ENCODE measurements at places on chromosomes 6 and 20.

- DNase-seq, result no peak
Measured at GRCh38 chr20:3158968-3159431, 665 bp downstream of the FASTKD5 start.

GRCh38 chr6:82243884-82244283 is 3.7 kb downstream of the IBTK start:
- no peak for DNase-seq

DNA sequence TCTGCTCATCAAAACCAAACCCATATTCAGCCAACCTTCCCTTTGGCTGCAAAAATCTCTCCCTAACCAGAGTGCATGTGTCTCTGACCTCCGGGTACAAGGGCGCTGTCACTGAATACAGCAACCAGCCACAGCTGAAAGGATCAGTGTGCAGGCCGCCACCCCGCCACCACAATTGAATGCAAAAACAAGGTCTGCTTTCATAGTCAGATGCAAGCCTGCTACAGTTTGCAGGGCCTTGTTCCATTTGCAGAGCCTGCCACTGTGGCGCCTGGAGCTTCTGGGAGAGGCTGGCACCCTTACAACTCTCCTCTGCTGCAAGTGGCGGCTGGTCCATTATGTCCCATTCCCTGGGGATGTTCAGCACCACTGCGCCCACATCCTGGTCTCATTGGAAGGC is 23.5 kb downstream of the MDGA1 start:
- no peak for DNase-seq

DNA sequence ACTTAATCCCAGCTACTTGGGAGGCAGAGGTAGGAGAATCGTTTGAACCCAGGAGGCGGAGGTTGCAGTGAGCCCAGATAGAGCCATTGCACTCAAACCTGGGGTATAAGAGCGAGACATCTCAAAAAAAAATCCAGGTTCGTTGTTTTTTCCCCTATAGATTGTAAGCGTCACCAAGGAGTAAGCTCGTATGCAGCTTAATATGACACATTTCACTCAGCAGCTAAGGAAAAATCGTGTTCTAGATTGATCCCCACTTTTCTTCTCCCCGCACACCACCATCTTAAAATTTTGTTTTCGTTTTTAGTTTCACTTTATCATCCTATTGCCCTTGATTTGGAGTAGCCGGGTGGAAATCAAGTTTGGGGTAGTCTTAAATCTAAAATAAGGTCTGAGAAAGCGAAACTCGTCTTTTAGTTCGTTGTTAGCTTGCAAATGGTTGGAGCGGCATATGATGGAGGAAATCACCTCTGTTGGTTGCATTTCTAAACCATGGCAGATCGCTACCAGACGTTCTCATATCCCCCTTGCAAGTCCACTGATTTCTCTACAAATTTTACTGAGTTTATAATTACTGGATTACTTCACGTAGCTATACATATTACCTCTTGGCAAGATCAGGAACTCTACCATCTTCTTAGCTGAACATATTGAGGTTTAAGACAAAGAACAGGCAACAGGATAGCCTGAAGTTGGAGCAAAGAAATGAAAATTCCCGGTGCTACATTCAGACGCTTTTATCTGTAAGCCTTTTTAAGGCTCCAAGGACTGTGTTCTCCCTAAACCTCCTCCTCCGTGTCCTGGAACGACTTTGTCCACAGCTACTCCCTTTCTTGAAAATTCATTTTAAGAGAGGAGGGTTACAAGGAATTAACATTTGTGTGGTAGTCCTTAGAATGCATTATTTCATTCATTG is 91.1 kb upstream of the BTN3A2 start:
- DNase-seq, result no peak

- no peak for DNase-seq
Measured at GRCh38 chr6:43600595-43600994, 24.6 kb downstream of the POLH start.

DNA sequence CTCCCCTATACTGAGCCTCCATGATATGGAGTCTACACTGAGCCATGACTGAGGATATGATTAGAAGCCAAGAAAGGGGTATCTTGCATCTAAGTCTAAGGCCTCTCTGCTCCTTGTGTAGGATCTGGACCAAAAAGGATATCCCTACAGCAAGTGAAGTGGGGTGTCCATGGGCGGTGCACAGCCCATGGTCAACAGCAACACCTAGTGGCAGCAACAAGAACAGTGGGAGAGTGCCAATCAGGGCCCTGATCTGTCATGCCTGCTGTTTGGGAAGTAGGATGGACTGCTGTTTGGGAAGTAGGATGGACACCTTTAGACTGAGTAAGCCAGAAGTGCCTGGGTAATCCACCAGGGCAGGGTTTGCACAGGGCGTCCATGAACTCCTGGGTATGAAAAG is 22.4 kb downstream of the PTGIS start:
- DNase-seq, result no peak

GRCh38 chr6:156912431-156912830 is 135.3 kb downstream of the ARID1B start:
- no peak for DNase-seq

GRCh38 chr6:708237-708598 is 15.3 kb upstream of the EXOC2 start:
- no peak for DNase-seq

- no peak for DNase-seq
Measured at GRCh38 chr6:11705069-11705468, 73.5 kb downstream of the ADTRP start.

DNA sequence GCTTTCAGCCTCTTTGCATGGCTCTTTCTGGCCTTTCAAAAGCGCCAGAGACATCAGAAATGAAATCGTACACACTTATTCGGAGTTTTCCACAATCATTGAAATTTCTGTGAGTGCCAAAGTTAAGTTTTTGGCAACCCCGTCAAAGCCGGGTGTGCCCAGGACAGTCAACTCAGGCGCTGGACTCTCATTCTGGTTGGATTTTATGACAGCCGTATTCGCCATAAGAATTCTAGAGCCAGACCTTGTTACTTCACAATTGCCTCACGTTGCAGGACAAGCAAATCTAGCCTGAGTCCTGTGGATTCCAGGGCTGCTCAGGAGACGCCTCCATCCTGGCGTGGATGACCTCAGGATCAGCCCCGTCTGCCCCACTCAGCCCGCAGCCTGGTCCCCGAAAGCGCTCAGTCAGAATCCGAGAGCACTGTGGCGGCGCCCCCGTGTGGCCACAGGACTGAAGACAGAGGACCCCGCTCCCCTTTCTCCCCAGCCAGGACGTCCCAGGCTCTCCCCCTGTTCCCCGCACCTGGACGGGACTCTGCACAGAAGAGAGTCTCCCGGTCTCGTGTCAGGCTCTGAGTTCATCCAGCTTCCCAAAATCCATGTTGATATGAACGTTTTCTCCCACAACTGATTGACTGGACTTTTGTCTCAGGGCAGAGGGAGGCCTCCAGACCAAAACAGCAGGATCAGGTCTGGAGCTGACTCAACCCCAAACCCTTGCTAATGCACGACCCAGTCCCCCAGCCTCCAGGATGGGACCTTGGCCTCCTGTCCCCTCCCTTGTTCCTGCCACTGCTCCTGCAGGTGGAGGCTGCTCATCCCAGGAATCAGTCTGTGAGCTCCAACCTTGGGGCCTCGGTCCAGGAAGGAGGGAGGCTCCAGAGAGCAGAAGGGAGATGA is 38.2 kb downstream of the MICA start:
- peak; percentile 74 for DNase-seq

DNA sequence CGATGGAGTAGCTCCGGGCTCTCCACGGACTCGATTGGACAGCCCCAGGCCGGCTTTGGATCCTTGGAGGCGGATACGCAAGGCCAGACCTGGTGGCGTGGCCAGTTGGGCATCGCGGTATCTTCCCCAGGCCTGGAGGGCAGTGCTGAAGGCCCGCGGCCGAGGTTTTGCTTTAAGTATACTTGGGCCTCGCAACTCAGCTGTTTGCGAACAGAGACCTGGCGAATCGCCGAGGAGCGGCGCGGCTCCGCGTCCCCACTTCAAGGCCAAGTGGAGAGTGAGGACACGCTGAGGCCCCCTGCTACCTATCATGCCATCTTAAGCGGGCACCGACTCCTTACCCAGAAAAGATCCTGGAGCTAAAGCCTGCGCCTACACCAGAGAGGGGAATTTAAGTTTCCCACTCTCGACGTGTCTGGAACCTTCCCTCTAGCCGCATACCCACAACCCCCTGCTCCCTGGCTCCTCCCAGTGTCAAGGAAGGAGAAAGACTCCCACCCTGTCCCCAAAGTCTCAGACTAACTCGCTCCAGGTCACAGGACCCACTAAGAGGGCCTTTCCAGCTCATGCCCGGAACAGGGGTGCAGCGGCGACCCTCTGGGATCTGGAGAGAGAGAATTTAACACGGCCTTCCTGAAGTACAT is 4.1 kb downstream of the LINC00237 start:
- no peak for DNase-seq

DNA sequence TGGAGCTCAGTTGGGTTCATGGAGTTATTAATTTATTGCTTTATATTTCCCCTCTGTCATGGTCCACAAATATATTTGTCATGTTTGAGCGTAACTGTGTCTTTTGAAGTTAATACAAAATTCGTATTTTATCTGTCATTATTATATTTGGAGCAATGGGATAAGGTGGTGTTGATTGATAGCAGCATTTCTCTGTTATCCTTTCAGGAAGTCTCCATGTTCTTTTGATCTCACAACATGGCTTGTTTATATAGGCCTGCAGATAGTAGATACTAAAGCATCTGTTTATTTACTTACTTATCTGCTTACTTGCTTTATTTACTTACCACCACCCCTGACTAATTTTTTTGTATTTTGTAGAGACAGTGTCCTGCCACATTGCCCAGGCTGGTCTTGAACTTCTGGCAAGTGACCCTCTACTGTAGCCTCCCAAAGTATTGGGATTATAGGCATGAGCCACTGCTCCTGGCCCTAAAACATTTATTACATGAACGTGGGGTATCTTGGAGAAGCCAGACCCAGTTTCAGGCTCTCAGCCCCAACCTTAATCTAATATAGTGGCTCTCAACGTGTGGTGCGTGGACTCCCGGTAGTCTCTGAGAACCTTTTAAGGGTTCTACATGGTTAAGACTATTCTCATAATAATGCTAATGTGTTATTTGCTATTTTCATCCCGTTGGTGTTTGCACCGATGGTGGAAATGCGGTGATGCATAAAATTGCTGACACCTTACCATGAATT is 104.2 kb downstream of the NCOA3 start:
- DNase-seq, result no peak

GRCh38 chr6:138944412-138944811 is 43.6 kb downstream of the REPS1 start:
- DNase-seq, result no peak

DNA sequence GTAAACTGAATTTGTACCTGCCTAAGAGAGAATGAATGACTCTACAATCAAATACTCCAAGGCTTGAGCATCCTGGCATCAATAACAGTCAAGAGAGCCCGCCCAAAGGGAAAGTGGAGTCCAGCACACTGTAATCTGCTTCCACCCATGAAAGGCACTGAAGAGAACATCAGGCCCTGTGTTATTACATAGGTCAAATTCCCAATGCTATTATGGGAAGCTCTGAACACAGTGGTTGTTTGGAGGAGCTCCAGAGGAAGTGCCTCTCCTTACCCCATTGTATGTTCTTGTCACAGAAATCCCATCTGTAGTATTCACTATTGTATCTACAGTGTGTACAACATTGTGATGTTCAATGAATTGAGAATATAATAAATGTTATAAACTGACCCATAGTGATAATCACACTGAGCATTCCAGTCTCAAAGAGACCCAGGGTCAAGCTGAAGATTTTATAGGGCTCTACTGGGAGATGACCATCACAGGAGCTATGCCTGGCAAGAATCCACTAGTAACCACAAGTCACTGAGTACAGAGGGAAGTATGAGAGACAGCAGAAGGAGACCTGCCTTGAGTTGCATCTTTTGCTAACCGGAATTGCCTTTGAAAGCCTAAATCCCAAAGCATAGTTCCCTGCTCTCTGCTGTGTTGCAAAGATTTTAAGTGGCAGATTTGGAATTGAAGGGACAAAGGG is 446.7 kb downstream of the GJA1 start:
- DNase-seq, result no peak

DNA sequence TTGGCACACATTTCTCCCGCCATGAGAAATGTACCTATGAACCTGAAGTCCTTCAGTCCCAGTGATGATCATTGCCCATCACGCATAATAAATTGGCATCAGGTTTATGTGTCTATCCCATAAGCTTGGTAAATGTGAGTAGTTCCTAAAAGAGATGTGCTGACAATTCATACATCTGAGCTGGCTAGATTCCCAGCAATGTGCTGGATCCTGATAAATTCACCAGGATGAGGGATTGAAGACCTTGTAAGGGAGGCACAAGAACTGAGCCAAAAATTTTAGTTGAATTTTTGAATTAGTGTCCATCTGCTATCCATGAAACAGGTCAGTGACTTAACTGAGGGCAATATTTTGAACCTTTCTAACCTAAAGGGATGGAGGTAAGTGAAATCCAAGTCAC is 267.9 kb upstream of the CITED2 start:
- no peak for DNase-seq

- no peak for DNase-seq
Measured at GRCh38 chr6:18139935-18140621, 14.8 kb downstream of the TPMT start.

- DNase-seq, result no peak
Measured at GRCh38 chr6:46103441-46104115, 26.2 kb upstream of the ENPP4 start.

DNA sequence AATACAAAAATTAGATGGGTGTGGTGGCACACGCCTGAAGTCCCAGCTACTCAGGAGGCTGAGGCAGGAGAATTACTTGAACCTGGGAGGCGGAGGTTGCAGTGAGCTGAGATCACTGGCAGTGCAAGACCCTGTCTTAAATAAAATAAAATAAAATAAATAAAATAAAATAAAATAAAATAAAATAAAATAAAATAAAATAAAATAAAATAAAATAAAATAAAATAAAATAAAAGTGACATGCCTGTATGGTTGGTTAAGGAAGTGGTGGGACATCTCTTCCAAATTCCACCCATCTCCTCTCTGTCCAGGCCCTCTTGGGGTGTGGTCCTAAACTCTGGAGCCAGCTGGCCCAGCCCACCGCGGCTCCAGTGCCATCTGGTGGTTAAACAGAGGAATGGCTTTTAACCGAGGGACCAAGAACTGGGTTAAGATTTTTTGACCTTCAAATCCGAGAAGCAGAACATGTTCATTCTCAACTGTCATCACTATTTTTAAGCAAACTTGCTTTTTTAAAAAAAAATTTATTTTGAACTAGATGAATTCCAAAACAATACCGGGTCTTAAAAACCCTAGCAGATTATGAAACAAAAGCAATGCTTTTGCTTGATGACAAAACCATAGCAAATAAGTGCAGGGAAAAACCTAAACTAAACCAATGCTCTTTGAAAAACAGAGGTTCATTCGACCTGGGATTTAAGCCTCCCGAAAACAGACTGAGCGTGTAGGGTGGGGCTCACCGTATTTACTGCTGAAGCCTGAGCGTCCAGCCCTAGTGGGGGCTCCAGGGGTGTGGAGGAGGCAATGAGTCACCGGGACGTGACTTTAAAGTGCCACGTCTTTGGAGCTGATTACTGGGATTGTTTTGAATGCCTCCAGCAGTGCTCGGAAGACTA is 68.8 kb downstream of the CDC5L start:
- no peak for DNase-seq

DNA sequence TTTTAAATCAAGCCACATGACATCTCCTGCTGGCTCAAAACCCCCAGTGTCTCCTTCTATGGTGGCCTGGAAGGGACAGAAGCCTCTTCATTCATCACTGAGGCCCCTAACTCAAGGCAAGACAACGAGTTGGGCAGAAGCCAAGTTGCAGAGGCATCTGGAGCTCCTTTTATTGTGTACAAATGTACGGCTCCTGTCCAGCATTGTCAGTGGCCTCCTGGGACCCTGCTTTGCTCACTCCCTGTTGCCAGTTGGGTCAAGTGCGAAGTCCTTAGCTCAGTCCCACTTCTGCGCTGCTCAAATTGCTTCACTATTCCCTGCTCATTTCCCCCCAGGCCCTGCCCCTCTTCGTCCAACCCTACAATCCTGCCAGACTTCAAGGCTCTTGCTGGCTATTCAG is 181.2 kb upstream of the PMEPA1 start:
- DNase-seq, result no peak
